ENCODE measurements at places on chromosomes 4 and X. TPM values are rescaled to one million over a fixed set of nuclear protein-coding genes. Genes with fewer than 3 reads are reported as not detected.

Gene ADH1B
- total RNA-seq, result not detected

Gene OTUD4
- 47.9 TPM for total RNA-seq

GRCh38 chr4:175758050-175759024 lies 53.7 kb downstream of the GPM6A start:
- no peak for DNase-seq

DNA sequence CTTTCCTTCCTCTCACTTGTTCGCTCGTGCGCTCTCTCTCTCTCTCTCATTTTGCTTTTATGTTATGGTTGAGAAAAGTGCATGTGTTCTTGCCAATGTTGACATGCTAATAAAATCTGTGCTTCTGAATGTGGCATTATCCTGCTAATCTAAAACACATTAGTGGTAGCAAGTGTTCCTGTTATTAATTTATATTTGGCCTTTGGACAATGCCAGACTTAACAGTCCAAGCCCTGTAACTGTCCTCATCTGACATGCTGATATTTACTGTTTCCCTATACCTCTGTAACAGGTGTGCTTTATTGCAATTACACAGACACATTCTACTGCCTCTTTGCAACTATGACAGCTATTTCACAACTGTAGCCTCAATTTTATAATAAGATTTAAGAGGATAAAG lies 2.7 kb downstream of the PPARGC1A start:
- no peak for DNase-seq

- no peak for DNase-seq
These were observed 38.0 kb downstream of the RADX start for GRCh38 chrX:106649523-106650428.

DNA sequence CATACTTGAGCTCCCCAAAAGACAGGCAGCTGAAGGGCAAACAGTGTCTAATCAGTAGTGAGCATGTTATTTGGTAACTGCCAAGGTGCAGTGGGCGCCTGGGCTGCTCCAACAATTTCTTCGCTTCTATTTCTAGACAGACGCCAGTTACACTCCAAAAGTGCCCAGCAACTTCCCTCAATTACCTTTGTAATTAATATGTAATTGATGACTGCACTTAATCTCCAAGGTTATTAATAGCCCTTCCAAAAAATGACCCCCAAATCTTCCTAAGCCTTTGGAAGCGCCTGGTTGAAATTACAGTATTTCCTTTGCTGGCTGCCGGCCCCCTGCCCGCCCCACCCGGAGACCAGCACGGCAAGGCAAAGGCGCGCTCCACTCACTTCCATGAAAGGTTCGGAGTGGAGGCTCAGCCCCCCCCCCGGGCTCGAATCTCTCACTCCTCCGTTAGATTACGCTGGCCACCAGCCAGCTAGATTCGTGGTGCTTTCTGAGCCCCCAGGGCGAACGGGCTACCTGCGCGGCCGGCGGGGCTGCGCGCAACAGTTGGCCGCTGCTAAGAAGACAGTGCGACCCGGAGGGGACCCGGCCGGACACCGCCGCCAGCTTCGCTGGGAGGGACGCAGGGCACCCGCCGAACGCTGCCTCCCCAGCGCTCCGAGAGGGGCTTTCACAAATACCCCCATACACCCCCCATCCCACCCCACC lies 1.9 kb downstream of the GPC4 start:
- no peak for DNase-seq

GRCh38 chrX:11196476-11196875 lies 85.3 kb downstream of the HCCS start:
- no peak for DNase-seq

GRCh38 chr4:169167957-169168858 lies 102.5 kb downstream of the SH3RF1 start:
- no peak for DNase-seq

- DNase-seq, result no peak
These were observed 50.5 kb downstream of the SOD3 start for GRCh38 chr4:24845902-24846301.

All from activated naive CD4-positive, alpha-beta T cell treated with anti-CD3 and anti-CD28 coated beads, Interleukin-2, amount 50 U/mL, for 72 hours (primary cell).